Astrocyte (in vitro differentiated cells and primary cell): ENCODE measurements at places on chromosomes 5 and 9.

GRCh38 chr5:17309462-17309861 lies 92.0 kb downstream of the BASP1 start:
- H3K36me3 ChIP-seq = no peaks in the 10 kb centered on the region
- no peak for DNase-seq
- H3K27ac ChIP-seq = no peak overlapping the region

GRCh38 chr5:147384346-147385193 lies 125.3 kb downstream of the DPYSL3 start:
- peak; percentile 46 for DNase-seq
- no peaks in the 10 kb centered on the region for H3K27me3 ChIP-seq
- H3K27ac ChIP-seq = no peak overlapping the region
- H3K36me3 ChIP-seq = no peaks in the 10 kb centered on the region

- H3K4me1 ChIP-seq = peaks cover 4% of the 10 kb centered on the region
- H3K27me3 ChIP-seq = no peaks in the 10 kb centered on the region
- no peak overlapping the region for H3K27ac ChIP-seq
- no peak overlapping the region for H3K4me3 ChIP-seq
Measured at GRCh38 chr9:106869458-106869857, 6.5 kb downstream of the ZNF462 start.

DNA sequence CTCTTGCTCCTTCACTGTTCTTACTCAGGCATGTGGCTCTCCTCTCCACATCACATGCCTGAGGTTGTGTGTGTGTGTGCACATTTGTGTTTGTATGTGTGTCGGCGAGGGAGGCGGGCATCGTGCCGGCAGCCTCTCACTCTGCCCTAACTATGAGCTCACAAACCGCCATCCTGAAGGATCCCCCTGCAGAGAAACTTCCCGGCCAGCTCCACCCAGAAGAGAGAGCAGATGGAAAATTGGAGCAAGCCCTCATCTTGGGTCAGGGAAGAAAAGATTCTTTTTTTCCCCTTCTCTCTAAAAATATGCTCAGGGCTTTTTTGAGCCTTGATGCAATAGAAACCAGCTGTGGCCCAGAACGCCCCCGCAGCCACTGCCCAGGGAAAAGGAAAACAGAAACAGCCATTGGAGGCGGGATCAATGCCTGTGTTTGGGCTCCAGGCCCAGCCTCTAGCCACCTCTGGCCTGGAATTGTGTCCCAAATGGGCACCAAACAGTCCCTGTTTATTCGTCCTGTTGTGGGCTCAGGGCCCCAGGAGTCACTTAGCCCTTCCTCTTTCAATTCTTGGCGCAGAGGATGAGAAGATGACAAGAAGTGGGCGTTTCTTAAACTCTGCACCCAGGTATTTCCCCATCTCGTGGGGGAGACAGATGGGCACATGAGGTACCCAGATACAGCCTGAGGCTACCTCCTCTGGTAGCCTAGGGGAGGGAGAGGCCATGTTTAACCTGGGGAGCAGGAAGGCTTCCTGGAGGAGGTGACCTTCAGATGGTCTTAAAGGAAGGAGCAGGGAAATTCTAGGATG lies 151.5 kb downstream of the RGS3 start:
- peaks cover 31% of the 10 kb centered on the region for H3K4me1 ChIP-seq
- DNase-seq = peak; percentile 84
- no peaks in the 10 kb centered on the region for H3K36me3 ChIP-seq
- peak overlapping the region; percentile 71 for H3K27ac ChIP-seq

GRCh38 chr5:72651109-72651508 lies 143.9 kb upstream of the ZNF366 start:
- no peaks in the 10 kb centered on the region for H3K27me3 ChIP-seq
- peaks cover 14% of the 10 kb centered on the region for H3K4me1 ChIP-seq
- no peak for DNase-seq
- no peak overlapping the region for H3K4me3 ChIP-seq
- H3K36me3 ChIP-seq = no peaks in the 10 kb centered on the region
- no peak overlapping the region for H3K27ac ChIP-seq

DNA sequence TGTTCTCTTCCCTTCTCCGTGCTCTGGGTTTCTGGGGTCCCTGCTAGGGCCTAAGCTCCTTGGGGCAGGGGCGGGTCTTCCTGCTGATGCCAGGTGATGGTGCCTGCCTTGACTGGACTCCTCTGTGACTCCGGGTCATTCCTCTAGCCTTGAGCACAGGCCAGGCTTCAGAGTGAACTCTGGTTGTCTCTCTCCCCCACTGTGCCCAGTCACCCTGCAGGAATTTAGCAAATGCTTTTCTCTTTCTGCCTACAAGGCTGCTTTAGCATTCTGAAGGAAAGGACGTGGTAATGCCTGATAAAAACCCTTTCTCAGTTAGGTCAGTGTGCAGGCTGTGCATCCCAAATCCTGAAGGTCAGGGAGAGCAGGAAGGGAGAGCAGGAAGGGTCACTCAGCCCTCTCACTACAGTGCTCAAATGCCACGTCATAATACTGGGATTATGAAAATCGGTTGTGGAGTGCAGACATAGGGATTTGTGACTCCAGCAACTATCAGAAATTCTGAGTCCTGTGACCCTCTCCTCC lies 2.7 kb downstream of the CXCL14 start:
- peaks cover 13% of the 10 kb centered on the region for H3K27me3 ChIP-seq
- H3K4me1 ChIP-seq = peaks cover 21% of the 10 kb centered on the region
- no peaks in the 10 kb centered on the region for H3K36me3 ChIP-seq
- no peak overlapping the region for H3K27ac ChIP-seq
- H3K4me3 ChIP-seq = no peak overlapping the region
- DNase-seq = peak; percentile 44

DNA sequence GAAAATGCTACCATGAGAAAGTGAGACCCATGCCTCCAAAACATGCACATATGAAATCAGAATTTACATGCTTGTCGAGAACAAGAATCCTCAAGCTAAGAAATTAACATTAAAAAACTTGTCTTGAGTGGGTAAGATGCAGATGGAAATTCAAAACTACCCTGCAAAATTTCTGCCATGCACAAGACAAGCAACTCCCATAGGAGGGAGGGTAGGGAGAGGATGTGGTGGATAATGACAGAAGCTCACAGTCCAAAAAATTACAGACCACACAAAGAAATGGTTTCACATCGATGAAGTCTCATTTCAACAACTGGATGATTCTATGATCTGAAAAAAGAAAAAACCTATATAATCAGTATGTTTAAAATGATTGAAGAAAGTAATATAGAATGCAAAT lies 319.9 kb upstream of the PTGER4 start:
- no peaks in the 10 kb centered on the region for H3K36me3 ChIP-seq
- no peaks in the 10 kb centered on the region for H3K4me1 ChIP-seq
- no peak overlapping the region for H3K4me3 ChIP-seq
- no peak overlapping the region for H3K27ac ChIP-seq
- DNase-seq = no peak
- H3K27me3 ChIP-seq = no peaks in the 10 kb centered on the region

- H3K27ac ChIP-seq = no peak overlapping the region
- H3K36me3 ChIP-seq = no peaks in the 10 kb centered on the region
Measured at GRCh38 chr9:137410891-137411249, 12.1 kb downstream of the EXD3 start.

DNA sequence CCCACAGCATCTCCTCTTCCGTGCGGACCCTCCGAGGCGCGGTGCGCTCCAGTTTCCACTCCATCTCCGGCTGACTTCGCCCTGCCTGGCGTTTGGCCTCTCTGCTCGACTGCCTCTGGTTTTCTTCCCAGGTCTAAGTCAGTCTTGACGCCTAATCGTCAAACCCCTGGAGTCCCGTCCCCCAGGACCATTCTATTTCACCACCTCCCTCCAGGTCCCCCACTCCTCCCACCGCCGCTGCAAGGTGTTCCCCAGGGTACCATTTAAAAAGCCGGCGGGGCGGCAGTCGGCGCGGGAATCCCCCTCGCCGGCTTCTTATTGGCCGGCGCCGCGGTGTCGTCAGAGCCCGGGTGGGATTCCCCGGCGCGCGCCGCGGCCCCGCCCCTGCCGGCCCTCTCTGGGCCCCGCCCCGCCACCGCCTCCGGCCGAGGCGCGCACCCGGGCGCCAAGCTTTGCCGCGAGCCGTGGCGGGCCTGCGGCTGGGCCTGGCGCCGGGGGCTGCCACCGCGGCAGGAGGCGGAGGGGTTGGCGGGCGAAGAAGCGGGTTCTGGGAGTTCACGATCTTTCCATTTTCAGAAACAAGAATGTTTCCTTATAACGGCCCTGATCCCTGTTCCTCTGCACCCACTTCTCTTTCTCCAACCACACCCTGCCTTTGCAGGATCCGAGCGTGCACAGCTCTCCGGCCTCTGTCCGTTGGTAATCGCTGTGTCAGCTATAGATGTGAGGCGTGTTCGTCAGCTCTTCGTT lies at the start of gene CDC20B:
Gene CDC20B (minus strand): TSS at position 241 of the 750 bp plus-strand sequence. CDS start 177 bp downstream, at position 64.
- H3K4me1 ChIP-seq = peaks cover 20% of the 10 kb centered on the region
- H3K36me3 ChIP-seq = no peaks in the 10 kb centered on the region
- H3K27ac ChIP-seq = no peak within 1 kb of the TSS
- peak; percentile 45 for DNase-seq

DNA sequence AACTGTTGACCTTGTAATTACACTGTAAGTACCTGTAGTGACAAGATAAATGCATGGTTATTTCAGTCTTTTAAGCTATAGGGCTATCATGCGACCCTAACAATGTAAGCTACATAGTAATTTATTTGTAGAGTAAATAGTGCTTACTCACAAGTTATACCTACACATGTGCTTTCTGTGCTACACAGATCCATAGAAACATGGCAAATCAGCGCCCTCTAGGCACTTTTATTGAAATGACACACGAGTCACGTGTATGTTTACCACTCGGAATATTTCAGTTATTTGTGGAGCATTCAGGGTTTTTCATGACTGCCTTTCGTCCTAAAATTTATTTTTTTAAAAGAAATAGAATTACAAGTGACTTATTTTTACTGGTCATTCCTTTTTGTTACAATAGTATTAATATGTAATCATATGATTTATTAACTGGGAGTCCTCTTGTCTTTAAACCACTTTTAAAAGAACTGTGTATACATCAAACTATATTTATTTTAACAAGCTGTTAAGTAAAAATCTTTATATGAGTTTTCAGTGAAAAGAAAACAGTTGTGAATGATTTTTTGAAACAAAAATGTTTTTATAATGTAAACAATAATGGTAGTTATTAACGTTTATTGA lies 1242.3 kb upstream of the WWC1 start:
- no peaks in the 10 kb centered on the region for H3K27me3 ChIP-seq
- H3K36me3 ChIP-seq = no peaks in the 10 kb centered on the region
- no peak overlapping the region for H3K27ac ChIP-seq
- peak; percentile 16 for DNase-seq

DNA sequence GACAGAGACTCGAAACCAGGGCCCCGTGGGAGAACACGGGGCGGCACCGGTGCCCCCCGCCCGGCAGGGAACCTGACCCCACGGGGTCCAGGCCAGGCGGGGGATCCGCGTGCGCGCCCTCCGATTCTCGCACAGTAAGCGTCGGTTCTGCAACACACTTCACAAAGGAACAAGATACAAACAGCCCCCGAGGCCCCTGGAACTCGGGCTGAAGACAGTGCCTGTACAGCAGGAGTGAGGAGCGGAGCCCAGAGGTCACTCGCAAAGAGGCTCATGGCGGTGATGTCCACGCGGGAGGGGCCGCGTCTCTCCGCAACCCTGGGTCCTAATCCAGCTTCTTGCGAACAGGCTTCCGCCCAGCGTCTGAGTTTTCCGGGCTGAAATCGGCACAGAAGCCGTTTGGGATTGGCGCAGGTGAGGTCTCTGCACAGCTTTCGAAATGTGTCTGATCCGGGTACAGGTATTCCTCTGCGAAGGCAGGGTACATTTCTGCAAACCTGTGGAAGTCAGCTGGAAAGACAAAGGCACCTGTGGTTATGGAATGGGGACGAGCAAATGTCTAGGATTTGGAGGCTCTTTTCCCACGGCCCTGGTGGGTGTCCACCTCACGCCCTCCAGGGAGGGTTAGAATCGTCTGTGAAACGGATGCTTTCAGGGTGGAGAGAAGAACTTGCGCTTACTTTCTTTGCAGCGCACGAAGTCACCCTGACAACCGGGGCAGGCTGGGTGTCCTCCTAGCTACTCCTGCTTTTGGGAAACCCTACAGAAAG lies 18.3 kb upstream of the SLC6A3 start:
- no peaks in the 10 kb centered on the region for H3K27me3 ChIP-seq
- peaks cover 13% of the 10 kb centered on the region for H3K36me3 ChIP-seq
- no peak overlapping the region for H3K27ac ChIP-seq
- H3K4me1 ChIP-seq = no peaks in the 10 kb centered on the region
- DNase-seq = no peak
- H3K4me3 ChIP-seq = no peak overlapping the region

GRCh38 chr5:43041669-43042175 lies 1.6 kb upstream of the ANXA2R start:
- peak overlapping the region; percentile 94 for H3K27ac ChIP-seq
- peak overlapping the region; percentile 74 for H3K4me3 ChIP-seq
- peak; percentile 89 for DNase-seq

- no peak overlapping the region for H3K4me3 ChIP-seq
- DNase-seq = no peak
- H3K27ac ChIP-seq = no peak overlapping the region
- H3K36me3 ChIP-seq = no peaks in the 10 kb centered on the region
- H3K27me3 ChIP-seq = no peaks in the 10 kb centered on the region
- peaks cover 8% of the 10 kb centered on the region for H3K4me1 ChIP-seq
Measured at GRCh38 chr5:134258896-134259295, 33.0 kb upstream of the PPP2CA start.

GRCh38 chr5:145812877-145813276 lies 22.3 kb downstream of the PRELID2 start:
- H3K27ac ChIP-seq = no peak overlapping the region
- H3K27me3 ChIP-seq = no peaks in the 10 kb centered on the region
- H3K4me1 ChIP-seq = no peaks in the 10 kb centered on the region
- peaks cover 6% of the 10 kb centered on the region for H3K36me3 ChIP-seq
- no peak overlapping the region for H3K4me3 ChIP-seq

DNA sequence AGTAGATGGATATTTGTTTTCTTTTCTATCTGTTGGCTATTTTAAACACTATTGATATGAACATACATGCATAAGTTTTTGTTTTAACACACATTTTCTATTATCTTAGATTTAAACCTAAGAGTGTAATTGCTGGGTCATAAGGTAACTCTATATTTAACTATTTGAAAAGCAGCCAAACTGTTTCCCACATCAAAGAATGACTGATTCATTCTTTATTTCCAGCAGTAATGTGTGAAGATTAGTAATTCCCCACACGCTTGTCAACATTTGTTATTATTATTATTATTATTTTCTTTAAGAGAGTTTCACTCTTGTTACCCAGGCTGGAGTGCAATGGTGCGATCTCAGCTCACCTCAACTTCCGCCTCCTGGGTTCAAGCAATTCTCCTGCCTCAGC lies 1495.8 kb downstream of the EFNA5 start:
- peaks cover 4% of the 10 kb centered on the region for H3K4me1 ChIP-seq
- H3K27me3 ChIP-seq = no peaks in the 10 kb centered on the region
- H3K4me3 ChIP-seq = no peak overlapping the region

GRCh38 chr9:91426123-91426745 lies 2.6 kb upstream of the NFIL3 start:
- no peaks in the 10 kb centered on the region for H3K27me3 ChIP-seq
- no peak for DNase-seq
- H3K27ac ChIP-seq = no peak overlapping the region
- H3K4me3 ChIP-seq = no peak overlapping the region

DNA sequence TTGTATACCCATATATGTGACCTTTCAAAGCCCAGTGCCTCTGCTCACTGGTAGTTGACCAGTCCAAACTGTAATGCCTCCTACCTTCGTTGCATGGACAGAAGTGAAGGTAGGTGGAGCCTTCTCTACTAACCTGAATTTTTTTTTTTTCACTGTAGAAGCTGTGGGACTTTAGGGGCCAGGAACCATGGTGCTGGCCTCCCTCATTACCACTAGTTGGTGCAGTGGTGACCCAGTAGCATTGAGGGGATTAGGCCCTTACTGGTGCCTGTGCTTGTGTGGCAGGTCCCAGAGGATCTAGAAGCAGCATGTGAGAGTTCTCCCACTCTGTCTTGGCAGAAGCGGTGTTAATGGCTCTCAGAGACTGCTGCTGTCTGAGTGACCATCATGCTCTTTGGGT lies 2.3 kb downstream of the RALGPS1 start:
- H3K4me3 ChIP-seq = no peak overlapping the region
- no peak overlapping the region for H3K27ac ChIP-seq
- DNase-seq = no peak
- no peaks in the 10 kb centered on the region for H3K36me3 ChIP-seq
